ENCODE measurements at places on chromosomes 7 and 10.
A peak's percentile ranks its signal among the peaks of the same experiment; 100 is the strongest.

GRCh38 chr7:44261240-44261639, 60.5 kb downstream of the YKT6 start:
- H3K4me3 ChIP-seq = no peak overlapping the region
- H3K27ac ChIP-seq = no peak overlapping the region
- no peaks in the 10 kb centered on the region for H3K27me3 ChIP-seq
- no peaks in the 10 kb centered on the region for H3K36me3 ChIP-seq
- DNase-seq = no peak

DNA sequence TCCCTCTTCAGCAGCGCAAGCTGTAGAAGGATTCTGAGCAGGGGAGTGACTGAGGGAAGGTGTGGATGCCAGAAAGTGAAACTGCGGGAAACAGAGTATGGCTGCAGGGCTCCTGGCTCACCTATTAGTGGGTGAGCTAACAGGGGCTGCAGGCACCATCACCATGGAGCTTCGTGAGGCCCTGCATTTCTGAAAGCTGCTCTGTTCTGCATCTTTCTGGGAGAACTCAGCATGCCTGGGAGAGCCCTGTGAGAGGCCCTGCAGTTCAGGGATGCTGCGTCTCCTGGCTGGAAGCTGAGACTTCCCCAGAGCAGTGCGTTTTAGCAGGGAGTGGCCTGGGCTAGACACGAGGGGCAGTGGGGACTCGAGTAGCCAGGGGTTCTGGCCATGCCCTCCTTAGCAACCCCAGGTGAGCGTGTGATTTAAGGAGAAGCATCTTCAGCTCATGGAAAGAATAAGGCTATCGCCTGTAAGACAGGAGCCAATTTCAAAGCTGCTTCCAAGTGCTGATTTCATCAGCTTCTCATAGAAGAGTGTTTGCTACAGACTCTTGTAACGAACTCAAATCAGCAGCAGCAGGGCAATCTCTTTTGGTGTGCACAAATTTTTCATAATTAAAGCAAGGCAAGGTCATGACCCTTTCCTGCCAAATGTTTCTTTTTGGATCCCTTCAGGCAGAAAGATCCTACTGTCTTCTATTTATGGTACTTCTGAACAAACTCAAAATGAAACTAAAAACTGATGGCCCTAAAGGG, 293.6 kb upstream of the ZNF32 start:
- peaks cover 4% of the 10 kb centered on the region for H3K4me1 ChIP-seq
- H3K27ac ChIP-seq = no peak overlapping the region
- H3K4me3 ChIP-seq = no peak overlapping the region
- no peaks in the 10 kb centered on the region for H3K36me3 ChIP-seq

GRCh38 chr7:99201027-99201426, 6.9 kb downstream of the KPNA7 start:
- no peaks in the 10 kb centered on the region for H3K27me3 ChIP-seq
- no peaks in the 10 kb centered on the region for H3K36me3 ChIP-seq
- no peak for DNase-seq
- peak overlapping the region; percentile 65 for H3K27ac ChIP-seq
- no peak overlapping the region for H3K4me3 ChIP-seq
- H3K4me1 ChIP-seq = no peaks in the 10 kb centered on the region

DNA sequence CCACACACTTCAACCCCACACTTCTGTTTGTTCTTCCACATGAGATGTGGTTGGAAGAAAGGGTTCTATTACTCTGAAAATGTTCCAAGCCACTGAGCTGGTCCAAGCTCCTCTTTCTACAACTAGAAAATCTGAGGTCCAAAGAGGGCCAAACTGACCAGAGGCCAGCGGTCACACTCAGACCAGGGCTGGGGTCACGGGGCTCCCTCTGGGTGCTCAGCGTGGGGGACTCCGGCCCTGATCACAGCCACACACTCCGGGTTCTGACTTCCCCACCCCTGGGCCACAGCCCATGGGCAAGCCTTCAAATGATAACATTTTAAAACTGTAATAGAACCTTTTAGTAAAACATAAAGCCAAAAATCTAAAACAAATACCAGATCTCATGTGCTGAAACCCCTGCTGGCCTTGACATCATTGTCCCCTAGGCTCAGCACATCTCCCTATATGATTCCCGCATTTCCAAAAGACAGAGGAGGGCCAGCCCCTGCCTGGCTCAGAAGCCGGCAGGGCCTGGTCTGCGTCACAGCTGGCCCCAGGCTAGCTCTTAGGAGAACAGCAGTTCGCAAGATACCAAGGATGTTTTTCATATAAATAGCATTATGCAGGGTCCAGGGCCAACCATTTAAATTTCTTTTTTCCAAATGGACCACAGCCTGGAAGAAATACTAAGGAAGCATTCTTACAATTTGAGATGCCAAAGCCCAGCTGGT, 3.3 kb downstream of the CRYGN start:
- H3K27ac ChIP-seq = peak overlapping the region; percentile 23
- DNase-seq = no peak
- no peak overlapping the region for H3K4me3 ChIP-seq
- H3K36me3 ChIP-seq = no peaks in the 10 kb centered on the region
- H3K4me1 ChIP-seq = no peaks in the 10 kb centered on the region

- peaks cover 4% of the 10 kb centered on the region for H3K4me1 ChIP-seq
- H3K27ac ChIP-seq = no peak overlapping the region
- H3K27me3 ChIP-seq = no peaks in the 10 kb centered on the region
- no peak for DNase-seq
- no peaks in the 10 kb centered on the region for H3K36me3 ChIP-seq
Measured at GRCh38 chr10:74645692-74646091, 180.7 kb upstream of the KAT6B start.

DNA sequence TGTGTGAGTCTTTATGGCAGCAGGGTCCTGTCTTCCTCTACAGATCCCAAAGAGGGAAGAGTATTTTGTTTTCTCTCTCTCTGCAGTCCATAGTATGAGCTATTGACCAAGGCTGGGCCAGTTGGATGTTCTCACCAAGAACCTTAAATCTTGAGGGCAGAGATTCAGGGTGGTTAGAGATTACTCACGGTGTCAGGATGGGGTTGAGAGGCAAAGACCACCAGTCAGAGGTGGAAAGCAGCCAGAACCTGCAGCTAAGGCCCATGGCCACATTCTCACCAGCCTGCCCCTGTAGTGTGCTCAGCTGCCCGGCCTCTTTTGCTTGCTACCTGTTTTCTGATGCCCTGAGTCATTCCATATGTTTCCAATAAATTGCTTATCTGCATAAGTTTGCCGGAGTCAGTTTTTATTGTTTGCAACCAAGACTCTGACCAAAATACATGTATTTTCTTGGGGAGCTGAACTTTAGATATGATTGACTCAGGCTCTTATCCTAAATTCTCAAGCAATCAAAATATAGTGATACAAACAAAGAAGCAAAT, 67.0 kb downstream of the MAP3K8 start:
- H3K4me3 ChIP-seq = no peak overlapping the region
- H3K36me3 ChIP-seq = no peaks in the 10 kb centered on the region
- H3K4me1 ChIP-seq = no peaks in the 10 kb centered on the region
- H3K27me3 ChIP-seq = no peaks in the 10 kb centered on the region
- DNase-seq = no peak
- no peak overlapping the region for H3K27ac ChIP-seq

GRCh38 chr10:87740254-87740655, 77.8 kb downstream of the ATAD1 start:
- H3K27me3 ChIP-seq = no peaks in the 10 kb centered on the region
- no peak overlapping the region for H3K27ac ChIP-seq
- no peaks in the 10 kb centered on the region for H3K4me1 ChIP-seq
- DNase-seq = no peak

Data from lung (tissue), 17 donors.